ENCODE measurements at places on chromosomes 1 and 21.

DNA sequence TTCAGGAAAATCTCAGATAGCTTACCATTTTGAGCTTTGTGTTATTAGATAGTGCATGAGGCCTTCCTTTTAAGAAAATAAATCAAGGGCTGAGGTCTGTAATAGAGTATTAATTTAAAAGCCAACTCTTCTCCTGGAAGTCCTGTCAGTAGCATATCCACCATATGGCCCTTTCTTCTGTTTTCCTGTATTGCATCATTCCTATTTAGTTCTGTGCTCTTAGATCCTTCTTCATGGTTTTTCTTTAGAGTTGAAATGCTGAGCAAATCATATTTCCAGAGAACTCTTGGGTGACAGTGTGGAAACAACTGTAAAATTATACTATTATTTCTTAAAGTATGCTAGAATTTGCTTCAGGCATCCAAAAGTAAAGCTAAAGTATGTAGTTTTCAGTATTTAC, 91.7 kb downstream of the TTC3 start:
- DNase-seq: no peak

DNA sequence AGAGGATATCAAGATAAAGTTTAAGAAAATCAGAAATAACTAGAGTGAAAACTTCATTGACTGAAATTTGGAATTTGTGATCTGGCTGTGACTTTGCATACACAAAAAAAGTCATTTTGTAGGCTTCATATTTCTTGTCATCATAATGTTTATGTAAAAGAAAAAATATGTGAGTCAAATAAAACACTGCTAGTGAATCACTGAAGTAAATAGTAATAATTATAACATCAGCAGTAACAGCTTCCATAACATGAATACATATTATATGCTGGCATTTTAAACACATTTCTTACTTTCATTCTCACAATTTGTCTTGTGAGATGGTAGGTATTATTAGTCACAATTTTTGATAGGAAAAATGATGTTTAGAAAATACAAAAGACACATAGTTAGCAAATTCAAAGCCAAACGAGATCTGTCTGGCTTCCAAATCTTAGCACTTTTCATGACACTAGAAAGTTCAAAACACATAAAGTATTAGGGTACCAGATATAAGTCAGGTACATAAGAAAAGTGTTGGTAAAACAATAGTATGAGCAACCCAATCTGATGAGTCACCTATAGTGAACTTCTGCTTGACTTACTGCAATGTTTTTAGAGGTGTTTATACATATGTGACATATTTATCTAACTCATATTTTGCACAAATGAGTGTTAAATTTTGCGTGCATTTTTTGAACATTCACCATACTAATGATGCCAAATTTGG, 241.0 kb upstream of the SNX7 start:
- DNase-seq: no peak

GRCh38 chr1:167427848-167428247, 90.5 kb downstream of the CD247 start:
- DNase-seq: no peak

- DNase-seq: no peak
Measured at GRCh38 chr1:240987928-240988327, 369.1 kb downstream of the RGS7 start.

- no peak for DNase-seq
Measured at GRCh38 chr1:115877511-115877910, 36.6 kb upstream of the NHLH2 start.

- DNase-seq: no peak
Measured at GRCh38 chr1:82858031-82858430, 1057.3 kb downstream of the ADGRL2 start.

DNA sequence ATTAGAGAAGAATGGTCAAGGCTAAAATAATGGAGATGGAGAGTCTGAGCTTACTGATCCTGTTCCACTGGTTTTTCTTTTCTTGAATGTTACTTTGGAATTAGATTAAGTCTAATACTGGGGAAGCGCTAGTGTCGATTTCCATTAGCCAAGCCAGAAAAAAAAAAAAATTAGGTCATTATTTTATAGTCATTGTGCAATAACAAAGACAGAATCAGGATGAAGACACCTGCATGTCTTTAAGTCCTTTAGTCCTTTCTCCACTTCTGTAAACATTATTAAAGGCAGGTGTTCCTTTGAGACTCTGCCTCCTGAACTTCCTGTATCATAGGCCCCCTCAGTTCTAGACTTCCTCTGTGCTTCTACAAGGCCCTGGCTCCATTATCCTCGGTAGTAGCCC, 42.8 kb downstream of the MYSM1 start:
- DNase-seq: no peak

DNA sequence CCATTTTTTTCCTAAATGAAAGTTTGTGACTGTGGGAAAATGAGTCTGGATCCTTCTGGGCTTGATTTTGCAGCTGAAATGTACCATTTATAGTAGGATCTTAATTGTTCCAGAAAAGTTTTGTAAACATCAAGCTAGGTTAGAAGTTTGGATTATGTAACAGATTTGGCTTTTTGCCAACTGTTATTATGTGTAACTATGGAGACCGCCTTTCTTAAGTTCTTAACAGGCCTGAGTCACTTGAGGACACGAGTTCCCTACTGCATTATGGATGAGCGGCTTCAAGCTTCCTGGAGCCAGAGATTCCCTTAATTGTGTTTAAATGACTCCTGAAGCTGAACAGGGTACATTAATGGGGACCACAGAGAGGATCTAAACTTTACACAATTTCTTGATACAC, 22.2 kb downstream of the SLC25A33 start:
- DNase-seq: no peak

DNA sequence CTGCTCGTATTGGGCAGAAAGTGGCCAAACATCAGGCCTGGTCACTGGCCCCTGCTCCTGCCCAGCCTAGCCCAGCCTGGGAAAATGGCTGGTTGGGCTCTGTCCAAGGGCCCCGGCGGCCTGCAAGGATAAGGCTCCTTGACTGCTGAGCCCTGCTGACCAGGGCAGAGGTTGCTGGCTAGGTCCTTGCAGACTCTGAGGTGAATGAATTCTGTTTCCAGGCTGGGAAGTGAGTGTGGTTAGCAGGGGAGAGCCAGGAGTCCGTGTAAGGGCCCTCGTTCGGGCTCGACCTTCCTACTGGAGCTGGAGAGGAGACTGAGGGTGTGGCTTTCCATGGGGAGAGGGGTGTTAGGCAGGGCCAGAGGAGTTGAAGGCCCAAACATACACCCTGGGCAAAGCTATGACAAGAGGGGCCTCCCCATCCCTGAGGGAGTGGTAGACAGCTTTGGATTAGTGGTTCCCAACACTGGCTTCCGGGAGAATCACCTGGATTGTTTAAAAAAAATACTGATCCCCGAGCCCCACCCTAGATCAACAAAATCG, 20.6 kb downstream of the CSF1 start:
- no peak for DNase-seq

DNA sequence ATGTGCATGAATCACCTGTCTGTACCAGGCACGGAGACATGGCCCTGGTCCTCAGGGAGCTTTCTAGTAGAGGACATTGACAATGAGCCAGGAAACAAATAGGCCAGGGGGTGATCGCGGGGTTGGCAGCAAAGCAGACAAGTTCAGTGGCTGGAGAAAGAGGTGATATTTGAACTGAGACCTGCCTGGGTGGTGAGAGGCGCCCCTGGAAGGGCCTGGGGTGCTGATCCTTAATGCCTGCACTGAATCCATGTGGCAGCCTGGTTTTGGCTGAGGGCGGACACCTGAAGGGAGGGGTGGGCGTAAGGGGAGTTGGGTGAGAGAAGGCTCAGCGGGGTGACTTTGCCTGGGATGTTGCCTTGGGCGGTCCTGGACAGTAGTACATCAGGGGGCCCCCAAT, 35.9 kb downstream of the URB2 start:
- DNase-seq: no peak

- no peak for DNase-seq
Measured at GRCh38 chr1:244010703-244011123, 40.4 kb upstream of the ZBTB18 start.

- no peak for DNase-seq
Measured at GRCh38 chr1:164842870-164843269, 283.9 kb downstream of the PBX1 start.

- no peak for DNase-seq
Measured at GRCh38 chr1:26164861-26165842, 3.6 kb downstream of the C1orf232 start.

DNA sequence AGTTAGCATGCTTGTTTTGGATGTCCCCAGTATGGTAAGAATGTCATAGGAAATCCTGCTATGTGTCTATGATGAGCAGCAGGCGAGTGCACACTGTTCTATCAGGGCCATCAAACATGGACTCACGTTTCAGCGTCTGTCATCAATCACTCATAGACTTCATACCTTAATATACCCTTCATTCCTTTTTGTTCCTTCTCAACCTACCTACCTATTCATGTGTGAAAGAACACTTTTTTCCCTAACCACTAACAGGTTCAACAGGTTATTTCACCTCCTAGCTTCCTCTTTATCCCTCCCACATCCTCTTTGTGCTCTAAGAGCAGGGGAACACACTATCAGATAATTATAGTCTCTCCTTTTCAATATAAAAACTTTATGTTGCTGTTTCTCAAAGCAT, 300.6 kb downstream of the TM2D1 start:
- no peak for DNase-seq

GRCh38 chr1:229535230-229535629, 23.3 kb downstream of the ABCB10 start:
- no peak for DNase-seq

- no peak for DNase-seq
Measured at GRCh38 chr1:87572891-87573290, 244.2 kb downstream of the LMO4 start.

- no peak for DNase-seq
Measured at GRCh38 chr1:31159869-31160611, 79.6 kb downstream of the NKAIN1 start.

DNA sequence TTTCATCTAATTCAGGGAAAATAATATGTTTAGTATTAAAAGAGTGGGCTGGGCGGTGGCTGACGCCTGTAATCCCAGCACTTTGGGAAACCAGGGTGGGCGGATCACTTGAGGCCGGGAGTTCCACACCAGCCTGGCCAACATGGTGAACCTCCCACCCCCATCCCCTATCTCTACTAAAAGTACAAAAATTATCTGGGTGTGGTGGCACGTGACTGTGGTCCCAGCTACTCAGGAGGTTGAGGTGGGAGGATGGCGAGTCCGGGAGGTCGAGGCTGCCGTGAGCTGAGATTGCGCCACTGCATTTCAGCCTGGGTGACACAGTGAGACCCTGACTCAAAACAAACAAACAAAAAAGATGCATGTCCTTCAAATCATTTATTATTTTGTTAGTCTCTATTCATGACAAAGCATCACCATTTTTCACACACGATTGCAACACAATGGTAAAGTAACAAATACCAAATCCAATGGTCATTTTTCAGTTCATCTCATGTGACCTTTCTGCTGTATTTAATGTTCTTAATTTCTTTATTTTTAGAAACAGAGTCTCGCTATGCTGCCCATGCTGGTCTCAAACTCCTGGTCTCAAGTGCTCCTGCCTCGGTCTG, 1.0 kb downstream of the MSH4 start:
- DNase-seq: no peak

GRCh38 chr21:36047139-36047538, 13.2 kb downstream of the SETD4 start:
- no peak for DNase-seq

DNA sequence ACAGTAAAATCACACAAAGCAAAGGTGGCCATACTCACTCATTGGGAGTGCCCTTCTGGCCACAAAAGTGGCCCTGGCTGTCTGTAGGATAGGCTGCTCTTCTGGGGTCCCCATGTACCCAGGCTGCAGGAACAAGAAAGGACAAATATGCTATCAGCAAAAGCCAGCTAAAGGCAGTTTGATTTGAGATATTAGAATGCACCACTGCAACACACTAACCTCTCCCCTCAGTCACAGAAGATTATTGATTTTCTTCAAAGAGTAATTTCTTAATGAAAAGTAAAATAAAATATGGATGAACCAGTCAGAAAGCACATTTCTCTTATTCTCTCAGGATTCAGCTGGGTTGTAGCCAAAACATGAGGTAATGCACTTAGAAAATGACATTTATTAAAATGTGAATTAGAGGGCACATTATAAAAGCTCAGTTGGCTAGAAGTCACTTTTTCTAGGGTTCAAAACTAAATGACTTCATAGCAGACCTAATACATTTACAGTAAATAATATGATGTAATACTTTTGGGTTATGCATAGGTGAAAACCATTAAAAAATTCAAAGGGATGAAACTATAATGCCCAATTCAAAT, 140.8 kb downstream of the LHX8 start:
- no peak for DNase-seq

- DNase-seq: peak; percentile 52
Measured at GRCh38 chr1:67347688-67348472, 40.2 kb downstream of the IL12RB2 start.

DNA sequence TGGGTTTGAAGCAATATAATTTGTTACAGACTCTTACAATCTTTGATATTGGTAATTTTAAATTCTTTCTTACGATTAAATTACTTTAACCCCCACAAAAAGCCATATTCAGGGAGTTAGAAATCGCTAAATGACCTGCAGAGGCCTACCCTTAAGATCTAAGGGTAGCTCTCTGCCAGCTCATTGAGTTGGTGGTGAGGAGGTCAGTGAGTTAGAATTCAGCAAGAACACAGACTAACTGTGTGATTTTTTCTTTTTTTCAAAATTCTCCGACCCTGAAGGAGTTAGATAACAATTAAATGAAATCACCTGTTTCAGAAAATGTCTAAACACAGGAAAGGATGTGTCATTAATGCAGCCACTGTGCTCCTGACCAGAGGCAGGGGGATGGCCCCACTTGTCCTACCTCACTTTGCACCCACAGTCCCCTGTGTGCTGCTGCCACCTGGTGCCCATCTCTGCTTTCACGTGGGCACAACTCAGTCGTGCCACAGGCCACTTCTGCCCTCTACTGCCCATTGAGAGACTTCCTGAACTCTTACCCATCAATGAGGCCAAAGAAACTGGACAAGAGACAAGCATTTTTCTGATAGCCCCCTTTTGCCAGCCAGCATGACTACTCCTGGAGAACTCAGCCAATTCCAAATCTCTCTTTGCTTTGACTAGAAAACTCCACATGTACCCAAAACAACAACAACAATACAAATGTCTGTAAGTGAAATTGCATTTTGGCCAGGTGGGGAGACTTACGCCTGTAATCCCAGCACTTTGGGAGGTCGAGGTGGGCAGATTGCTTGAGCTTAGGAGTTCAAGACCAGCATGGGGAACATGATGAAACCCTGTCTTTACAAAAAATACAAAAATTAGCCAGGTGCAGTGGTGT, 8.4 kb downstream of the CFAP45 start:
- no peak for DNase-seq

DNA sequence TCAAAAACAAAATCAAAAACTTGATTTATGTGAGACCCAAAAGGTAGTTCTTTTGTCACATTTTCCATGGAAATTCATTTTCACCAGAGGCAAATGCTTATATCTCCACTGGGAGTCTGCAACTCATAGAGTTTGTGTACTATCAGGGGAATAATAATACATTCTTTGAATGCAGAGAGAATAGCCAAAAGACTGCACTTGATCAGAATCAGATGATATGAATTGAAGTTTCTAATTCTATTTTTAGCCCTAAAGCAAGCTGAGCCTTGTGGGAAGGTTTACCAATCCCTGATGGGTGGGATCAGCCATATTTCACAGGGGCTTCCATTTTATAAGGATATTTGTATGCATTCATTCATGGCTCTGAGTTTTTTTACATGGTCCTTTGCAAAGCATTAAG, 49.6 kb downstream of the TSEN15 start:
- DNase-seq: no peak
